ENCODE measurements at places on chromosomes 3 and 15.

GRCh38 chr3:151827816-151828215, 13.9 kb downstream of the AADAC start:
- DNase-seq, result no peak

GRCh38 chr3:172839679-172840078, 89.2 kb downstream of the ECT2 start:
- no peak for DNase-seq

DNA sequence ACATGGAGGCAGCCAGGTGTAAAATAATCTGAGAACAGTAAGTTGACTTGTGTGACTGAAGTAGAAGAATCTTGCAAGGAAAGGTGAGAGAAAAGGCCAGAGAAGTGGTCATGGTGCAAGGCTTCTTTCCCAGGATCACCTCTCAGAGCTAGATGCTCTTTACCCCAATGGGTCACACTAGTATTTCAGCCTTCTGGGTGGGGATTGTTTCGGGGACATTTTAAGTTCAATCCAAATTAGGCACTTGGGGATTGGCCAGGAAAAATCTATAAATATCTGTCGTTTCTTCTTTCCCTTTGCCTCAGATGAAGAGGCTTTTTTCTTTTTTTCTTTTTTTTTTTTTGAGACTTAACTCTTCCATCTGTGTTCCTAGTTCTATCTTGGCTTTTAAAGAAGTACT, 188.0 kb downstream of the KLHL25 start:
- no peak for DNase-seq

- no peak for DNase-seq
Observed at GRCh38 chr3:45596290-45596791, 1.8 kb downstream of the LIMD1 start.

DNA sequence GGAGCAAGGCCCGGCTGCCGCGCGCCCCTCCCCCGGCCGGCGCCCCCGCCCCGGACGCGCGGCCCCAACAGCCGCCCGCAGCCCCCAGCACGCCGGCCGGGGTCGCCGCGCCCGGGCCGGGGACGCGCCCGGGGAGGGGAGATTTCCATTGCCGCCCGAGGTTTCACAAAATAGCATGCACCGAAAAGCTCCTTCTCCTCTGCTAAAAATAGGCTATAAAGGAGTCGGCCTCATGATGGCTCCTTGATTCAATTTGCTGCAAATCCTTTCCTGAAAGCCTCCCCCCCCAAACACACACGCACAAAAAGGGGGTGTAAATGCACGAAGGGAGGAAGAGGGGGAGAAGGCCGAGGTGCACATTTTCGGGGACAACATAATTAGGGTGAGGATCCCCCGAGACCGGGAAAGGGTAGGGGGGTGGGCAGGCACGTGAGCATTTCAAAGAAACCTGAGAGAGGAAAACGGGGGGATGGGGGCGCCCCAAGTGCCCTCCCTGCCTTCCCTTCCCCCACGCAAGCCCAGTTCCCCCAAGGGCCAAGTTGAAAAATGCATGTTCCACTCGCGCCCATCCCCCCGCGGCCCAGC, 734 bp downstream of the TBL1XR1 start:
- DNase-seq, result peak; percentile 49

GRCh38 chr3:59734061-59734460, 684.2 kb upstream of the CFAP20DC start:
- DNase-seq, result no peak

DNA sequence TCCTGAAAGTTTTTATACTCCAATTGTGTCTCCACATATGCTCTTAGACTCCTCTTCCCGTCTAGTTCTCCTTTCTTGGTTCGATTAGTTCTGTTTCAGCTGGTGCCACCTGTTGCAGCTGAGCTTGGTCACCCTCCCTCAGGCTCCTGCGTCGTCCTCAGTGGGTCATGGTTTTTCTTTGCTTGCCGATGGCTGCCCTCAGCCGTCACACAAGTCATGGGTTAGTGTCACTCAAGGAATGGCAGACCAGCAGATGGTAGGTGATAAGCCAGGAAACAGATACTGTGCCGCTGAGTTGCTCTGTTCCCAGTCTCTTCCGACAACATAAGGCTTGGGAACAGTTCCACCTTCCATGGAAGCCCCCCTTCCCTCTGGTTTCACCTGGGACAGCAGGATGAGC, 109.9 kb downstream of the IGF1R start:
- DNase-seq, result no peak
